ENCODE measurements at places on chromosomes 3 and 15. TPM values are rescaled to one million over a fixed set of nuclear protein-coding genes. Genes with fewer than 3 reads are reported as not detected.

The AGBL1 gene
- not detected for total RNA-seq

The GASK1A gene
- total RNA-seq, result not detected

The QRICH1 gene
- 137 TPM for total RNA-seq

The MST1 gene
- total RNA-seq, result 2.3 TPM

The ZNF662 gene
- total RNA-seq, result 2.4 TPM

The NBEAL2 gene
- total RNA-seq, result 82.9 TPM

The CFAP91 gene
- 0.13 TPM for total RNA-seq

The TNNC1 gene
- 0.27 TPM for total RNA-seq

The SERINC4 gene
- not detected for total RNA-seq

The ACKR2 gene
- total RNA-seq, result not detected

The ARRDC4 gene
- 1.9 TPM for total RNA-seq

The FBN1 gene
- 48.0 TPM for total RNA-seq

The PLCB2 gene
- 0.40 TPM for total RNA-seq

The ZIC1 gene
- total RNA-seq, result not detected

The SLC12A1 gene
- not detected for total RNA-seq

The LRRC3B gene
- not detected for total RNA-seq

The SAXO2 gene
- total RNA-seq, result 0.40 TPM

The ARPIN gene
- total RNA-seq, result 12.0 TPM

The TAGLN3 gene
- total RNA-seq, result not detected

The POLQ gene
- total RNA-seq, result 15.7 TPM

The SPATA16 gene
- not detected for total RNA-seq

The SUSD5 gene
- 0.93 TPM for total RNA-seq

The PAK6 gene
- not detected for total RNA-seq

The HDAC11 gene
- 4.1 TPM for total RNA-seq

The MST1R gene
- 2.2 TPM for total RNA-seq

The STARD9 gene
- total RNA-seq, result 15.2 TPM
